ENCODE measurements at places on chromosomes 3 and 15.

DNA sequence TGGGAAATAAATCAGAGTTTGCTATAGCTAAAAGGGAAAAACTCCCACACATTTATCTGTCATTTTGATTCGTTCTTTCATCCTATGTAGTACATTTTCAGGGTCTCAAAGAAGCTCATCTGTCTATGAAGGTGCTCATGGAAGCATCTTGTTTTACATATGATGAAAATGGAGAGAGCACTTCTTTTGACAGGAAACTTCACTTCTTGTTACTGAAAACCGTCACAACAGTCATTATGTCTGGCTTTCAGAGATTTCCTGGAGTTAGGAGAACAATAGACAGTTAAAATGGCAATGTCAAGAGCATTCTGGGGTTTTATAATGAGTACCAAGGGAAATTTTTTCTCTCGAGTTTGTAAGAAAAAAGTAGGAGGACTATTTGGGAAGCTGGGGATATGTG, 83.3 kb downstream of the TMEM108 start:
- DNase-seq = no peak

GRCh38 chr3:141498598-141499223, 11.9 kb downstream of the RASA2 start:
- no peak for DNase-seq

DNA sequence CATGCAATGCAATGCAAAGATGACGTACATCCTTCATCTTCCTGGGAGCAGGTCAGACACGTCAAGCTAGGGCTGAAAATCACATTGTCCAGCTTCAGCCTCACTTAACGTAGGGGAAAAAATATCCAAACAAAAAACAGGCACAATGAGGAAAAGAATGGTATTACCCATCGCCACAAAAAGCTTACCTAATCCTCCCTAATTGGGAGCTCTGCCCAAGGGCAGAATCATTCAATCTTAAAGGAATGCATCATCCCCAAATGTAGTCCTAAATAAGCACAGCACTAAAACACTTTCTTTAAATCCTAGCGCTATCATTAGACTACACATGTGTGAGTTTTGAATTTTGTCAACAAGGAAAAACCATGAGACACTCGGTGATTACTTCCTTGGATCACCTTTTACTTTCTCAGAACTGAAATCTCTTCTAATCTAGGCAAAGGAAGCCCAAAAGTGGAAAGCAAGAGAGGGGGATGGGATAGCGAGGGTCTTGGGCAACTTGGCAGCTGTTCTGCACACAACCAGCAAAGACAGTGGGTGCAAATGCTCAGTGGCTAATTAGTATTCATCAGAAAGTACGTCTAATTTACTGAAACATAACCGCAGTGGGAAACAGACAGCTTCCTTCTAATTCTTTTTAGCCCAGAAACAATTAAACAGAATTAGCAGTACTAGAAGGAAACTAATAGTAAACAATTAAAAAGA, 87.4 kb downstream of the ADAMTS9 start:
- no peak for DNase-seq

DNA sequence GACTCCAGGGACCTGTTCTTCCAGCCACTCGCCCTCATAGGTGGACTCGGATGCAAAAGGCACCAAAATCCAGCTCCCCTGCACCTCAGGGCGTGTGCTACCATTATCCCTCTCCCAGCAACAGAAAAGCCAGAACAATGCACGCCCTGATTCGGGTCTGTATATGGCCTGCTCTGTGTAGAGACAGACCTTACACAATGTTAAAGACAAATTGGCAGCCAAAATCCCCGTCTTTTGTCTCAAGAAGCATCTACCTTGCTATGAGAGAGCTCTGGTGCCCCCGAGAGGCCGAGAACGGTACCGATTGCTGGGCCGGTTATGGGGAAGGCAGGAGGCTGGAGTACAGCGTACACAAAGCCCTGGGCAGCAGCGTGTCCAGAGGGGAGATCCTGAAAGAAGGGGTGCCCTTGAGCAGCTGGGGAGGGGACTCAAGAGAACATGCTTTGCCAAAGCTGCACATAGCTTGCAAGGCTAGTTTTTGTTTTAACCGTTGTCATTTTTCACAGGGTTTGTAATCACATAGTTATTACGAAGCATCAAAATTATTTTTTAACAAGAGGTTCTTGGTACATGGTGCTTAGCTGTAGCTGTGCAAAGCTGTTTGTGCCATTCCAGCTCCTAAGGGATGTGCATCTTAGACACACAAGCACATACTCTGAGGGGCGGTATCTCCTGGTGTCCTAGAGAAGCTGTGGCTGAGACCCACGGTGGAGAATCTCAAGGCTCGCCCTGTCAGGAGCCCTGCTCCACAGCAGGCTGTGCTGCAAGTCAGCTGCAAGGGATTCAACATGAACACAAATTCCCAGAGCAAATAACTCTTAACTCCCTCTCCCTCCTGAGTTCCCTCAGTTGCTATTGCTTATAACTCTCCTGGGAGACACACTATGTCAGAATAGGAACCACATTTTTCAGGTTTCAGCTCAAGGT, 461.5 kb upstream of the PPP2R3A start:
- DNase-seq = peak; percentile 86

DNA sequence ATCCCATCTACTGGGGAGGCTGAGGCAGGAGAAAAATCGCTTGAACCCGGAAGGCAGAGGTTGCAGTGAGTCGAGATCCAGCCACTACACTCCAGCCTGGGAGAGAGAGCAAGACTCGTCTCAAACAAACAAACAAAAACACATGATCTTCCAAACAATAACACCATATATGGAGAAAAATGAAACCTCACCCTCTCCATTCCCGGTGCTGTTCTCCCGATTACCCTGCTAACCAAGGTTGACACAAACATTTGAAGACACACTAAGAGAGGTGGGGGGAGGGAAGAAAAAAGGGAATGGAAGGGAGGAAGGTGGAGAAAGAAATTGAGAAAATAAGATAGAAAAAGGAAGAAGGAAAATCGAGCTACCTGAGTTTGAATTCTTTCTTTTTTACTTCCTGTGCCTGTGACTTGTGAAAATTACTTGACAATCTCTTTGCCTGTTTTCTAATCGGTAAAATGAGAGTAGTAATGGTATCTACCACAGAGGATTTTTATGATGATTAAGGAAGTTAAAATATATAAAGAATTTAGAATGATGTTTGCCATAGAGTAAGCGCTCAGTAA, 1.1 kb upstream of the PLSCR2 start:
- DNase-seq = no peak

DNA sequence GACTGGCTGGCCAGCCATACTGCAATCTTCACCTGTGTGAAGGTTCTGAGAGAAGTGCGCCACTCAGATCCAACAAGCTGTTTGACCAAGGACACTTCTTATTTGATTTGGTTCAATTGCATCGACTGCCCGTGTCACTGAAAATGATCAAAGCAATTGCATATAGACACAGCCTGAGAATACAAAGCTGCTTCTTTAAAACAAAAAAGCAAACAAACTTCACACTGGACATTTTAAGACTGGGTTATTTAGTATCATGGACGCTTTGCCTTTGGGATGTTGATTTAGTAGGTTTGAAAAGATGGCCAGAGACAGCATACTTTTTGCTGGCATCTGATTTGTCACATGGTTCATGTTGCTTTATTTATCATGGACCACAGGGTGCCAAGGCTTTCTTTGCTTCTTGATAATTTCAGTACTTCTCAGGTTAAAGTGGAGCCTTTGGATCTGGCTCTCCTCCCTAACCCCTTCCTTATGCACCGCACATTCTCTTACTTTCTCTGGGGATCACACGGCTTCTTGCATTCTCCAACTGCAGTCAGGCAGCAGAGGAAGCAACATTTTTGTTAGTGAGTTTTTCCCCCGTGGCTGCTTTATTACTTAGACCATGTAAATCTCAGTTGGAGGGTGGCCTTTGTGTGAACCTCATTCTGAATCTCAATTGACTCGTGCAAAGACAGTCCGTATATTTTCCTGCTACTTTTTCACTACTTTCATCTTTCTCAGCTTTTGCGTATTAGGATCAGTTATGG, 151.0 kb downstream of the CD47 start:
- no peak for DNase-seq

DNA sequence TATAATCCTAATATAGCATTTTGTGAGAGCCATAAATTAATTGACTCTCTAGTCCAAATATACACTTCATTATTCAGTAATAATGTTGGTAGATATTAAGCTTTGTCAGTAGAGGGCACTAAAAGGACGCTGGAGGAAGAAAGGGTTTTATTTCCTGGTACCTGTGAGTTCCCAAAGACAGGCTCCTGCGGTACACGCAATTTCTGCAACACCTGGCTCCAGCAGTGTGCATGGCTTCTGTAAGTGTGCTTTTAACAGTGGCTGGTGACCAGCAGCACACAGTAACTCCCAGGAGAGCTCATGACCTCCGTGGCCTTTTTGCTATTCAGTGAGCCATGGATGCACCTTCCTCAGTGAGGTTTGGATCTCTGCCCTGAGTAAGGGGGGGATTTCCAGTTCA, 338.3 kb upstream of the ZNF385D start:
- no peak for DNase-seq

DNA sequence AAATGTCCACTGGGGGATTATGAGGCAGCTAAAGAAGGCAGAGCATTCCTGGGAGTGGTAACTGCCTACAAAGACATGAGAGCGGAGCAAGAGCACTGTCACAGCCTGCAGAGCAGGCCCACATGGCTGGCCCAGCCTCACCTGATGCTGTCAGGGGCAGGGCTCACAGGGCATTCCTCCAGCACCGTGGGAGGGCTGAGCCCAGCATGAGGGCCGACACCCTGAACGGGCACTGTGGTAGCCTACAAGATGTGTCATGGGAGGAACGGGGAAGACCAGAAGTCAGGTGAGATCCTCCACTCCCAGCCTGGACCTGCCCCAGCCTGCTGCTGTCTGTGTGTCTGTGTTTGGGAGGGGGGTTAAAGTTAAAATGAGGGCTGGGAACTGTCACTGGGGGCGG, 30.1 kb downstream of the CCDC12 start:
- no peak for DNase-seq

DNA sequence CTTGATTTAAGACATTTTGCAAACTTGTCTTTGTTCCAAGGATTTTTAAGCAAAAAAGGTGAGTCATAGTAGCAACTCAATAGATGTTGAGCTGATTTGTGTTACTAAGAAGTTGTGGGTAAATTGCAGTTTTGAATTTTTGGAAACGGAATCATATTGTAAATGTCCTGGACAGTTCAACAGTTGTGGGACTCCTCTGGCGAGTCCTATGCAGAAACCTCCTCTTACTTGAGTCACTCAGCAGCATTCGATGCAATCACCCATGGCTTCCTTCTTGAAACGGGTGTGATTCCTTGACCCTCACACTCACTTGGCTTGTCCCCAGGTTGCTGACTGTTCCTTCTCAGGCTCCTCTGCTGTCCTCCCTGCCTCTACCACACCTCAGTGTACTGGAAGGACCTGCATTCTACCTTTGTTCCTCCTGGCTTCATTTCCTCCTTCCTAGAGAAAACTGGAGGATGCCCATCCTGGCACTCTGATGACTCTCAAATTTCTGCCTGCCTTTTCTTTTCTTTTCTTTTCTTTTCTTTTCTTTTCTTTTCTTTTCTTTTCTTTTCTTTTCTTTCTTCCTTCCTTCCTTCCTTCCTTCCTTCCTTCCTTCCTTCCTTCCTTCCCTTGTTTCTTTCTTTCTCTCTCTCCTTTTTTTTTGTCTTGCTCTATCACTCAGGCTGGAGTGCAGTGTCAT, 52.8 kb upstream of the DGKG start:
- no peak for DNase-seq

GRCh38 chr3:46231323-46231722, 10.9 kb upstream of the CCR3 start:
- DNase-seq = no peak

- no peak for DNase-seq
Measured at GRCh38 chr15:80561500-80561899, 133.6 kb upstream of the ABHD17C start.

GRCh38 chr3:78690766-78691165, 1077.0 kb downstream of the ROBO1 start:
- DNase-seq = no peak

DNA sequence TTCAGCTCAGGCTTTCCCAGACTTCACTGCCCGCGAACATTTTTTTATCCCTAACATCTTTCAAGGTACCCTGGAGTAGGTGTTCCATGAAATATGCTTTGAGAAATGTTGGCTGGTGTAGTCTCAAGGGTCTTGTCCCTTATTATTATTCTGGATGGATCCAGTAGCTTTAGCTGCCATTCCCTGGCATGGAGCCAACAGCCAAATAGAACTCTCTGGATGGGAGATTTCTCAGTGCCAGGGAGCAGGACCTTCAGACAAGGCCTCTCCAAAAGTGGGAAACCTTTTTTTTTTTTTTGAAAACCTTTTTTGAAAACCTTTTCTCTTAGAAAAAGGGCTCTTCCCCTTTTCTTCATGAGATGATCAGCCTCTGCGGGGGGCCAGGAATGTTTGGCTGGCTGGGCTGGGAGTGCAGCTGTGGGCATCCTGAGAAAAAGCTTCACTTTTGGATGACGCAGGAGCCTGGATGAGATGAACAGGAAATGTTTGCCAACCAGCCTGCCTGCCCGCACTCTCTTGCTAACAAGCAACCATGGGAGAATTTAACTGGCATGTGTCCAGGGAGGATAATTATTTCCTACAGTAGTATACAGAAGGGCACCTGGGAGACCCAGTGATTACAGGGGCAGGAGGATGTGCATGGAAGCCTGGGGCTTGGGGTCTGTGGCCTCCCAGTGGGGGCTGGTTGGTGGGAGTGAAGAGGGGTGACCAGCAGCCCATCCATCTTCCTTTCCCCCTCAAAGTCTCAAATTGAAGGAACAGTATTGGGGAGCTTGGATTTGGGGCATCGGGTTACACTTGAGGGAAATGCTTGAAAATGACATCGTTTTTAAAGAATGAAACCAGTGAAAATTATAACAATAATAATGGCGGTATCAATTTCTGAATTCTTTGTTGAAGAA, 109.1 kb upstream of the LRIG1 start:
- DNase-seq = no peak

- DNase-seq = no peak
Measured at GRCh38 chr15:90104551-90104950, 2.3 kb upstream of the IDH2 start.

DNA sequence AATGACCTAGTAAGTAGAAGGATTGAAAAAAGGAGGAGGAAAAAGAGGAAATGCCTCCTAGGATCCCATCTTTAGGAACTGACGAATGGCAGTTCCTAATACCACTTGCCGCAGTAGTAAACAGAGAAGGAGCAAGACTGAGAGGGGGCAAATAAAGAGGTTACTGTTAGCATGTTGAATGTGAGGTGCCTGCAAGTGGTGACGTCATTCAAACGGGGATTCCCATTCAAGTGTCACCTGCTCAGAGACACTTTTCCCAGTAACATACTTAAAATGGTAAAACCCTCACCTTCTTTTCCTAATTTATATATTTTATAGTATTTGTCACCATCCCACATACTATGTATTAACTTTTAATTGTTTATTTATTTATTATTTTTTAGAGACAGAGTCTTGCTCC, 178.9 kb downstream of the IL5RA start:
- DNase-seq = no peak

DNA sequence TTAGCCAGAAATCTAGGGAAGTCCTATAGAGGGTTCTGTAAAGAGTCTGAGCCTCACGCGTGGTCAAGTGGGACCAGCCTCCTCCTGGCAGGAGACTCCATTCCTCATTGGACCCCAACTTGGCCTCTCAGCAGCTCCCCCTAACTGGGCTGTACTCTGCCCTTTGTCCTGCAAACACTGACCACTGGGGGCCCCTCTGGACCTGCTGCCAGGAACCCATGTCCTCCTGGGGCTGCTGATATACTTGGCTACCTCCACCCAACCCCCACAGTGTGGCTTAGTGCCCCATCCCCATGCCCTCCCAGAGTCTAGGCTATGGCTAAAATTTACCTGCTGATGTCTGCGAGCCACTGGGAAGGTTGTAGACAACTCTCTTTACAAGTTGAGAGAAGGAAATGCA, 62.7 kb downstream of the UBP1 start:
- no peak for DNase-seq

GRCh38 chr3:184513276-184514170, 48.1 kb upstream of the EPHB3 start:
- DNase-seq = peak; percentile 91

GRCh38 chr3:12961007-12961696, 112.1 kb downstream of the IQSEC1 start:
- DNase-seq = no peak

Data from COLO829 (cell line).